ENCODE measurements at places on chromosomes 12 and 14.

DNA sequence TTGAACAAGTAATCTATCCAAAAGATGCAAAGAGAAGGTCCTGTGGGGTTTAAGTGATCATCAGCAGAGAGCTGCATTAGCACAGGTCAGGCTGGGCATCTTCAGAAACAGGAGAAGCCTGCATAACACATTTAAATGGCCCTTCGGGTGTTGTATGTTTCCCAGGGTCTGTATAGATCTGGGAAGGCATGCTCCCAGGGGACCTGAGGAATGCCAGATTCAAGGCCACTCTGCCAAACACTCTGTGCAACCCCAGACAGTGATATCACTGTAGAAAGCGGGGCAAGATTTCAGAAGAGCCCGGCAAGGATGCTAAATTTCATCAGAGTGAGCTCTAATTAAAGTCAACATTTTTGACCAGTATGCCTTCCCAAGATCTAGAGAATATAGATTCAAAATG is 92.9 kb downstream of the ARMH4 start:
- no peak for DNase-seq

DNA sequence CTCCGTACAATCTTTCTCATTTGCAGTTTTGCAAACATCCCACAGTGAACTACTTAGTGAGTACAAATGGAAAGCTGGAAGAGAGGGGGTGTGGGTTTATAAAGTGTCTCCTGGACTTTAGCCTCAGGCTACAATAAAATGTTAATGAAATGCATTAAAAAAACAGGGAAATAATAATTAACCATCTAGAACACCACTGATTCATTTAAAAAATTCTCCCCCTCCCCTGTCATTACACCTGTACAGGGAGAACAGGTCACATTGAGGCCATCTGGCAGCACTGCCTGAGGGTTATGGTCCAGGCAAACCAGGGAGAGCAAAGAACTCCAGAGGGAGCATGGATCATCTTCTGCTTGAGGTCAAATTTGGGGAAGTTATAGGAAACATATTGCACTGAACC is 96.3 kb downstream of the TSPAN8 start:
- DNase-seq = no peak

DNA sequence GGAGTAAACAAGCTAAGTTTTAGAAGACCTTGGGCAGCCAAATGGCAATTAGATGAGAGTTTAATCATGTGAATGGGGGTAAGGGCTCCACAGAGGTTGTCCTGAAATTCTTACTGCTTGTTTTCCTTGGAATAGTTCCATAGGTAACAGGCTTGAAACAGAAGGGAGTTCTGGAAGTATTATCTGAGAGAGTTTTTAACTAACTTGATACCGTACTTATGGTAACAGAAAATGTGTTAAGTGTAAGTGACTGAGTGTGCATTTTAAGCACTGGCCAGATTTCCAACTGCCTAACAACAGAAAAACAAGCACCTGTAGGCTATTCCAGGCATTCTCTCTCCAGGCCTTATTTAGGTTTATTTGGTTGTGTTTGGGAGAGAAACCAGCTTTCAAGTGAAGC is 414.6 kb upstream of the PDE3A start:
- DNase-seq = no peak

DNA sequence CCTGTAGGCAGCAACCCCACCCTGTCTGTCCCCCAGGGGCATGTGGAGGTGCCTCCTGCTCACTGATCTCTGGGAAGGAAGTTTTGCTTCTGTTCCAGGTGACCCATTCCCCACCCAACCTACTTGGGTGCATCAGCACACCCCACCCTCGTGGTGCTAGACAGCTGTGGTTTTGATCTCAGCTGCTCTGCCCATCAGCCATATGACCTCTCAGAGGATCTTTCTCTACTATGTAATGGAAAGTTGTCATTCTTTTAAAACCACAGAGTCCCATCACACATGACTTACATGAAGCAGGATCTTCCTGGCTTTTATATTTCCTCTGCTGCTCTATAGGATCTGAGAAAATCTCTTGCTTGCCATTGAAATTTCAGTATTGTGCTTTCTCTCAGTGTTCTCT is 13.5 kb upstream of the KRT82 start:
- DNase-seq = peak; percentile 34

DNA sequence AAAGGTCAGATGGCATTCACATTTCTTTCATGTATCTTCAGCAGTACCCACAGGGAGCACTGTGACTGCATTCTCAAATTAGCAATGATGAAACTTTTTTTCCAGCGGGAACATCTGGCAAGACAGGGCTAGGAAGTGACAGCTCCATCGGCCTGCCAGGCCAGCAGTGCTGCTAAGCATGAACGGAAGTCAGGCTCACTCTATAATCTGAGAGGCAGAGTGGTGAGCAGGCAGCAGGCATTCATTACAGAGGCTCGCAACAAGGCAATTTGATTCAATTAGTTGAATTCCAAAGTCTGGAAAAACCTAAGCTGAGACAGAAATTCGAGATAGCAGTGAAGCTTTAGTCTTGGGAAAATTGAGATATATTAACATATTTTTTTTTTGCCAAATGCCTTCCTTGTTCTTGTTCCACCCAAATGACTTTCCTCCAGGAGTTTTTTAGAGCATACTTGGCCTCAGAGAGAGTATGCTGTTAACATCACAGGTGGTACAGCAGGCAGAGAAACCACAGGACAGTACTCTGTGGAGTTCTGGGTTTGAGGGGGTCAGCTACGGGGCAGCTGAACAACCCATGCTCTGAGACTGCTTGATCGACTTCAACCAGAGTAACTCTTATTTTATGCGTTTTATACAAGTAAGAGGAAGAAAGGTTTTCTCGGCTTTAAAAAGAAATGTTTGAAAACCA is 414.9 kb downstream of the APAF1 start:
- no peak for DNase-seq

GRCh38 chr12:89977405-89978085 is 268.9 kb upstream of the ATP2B1 start:
- DNase-seq = peak; percentile 22

DNA sequence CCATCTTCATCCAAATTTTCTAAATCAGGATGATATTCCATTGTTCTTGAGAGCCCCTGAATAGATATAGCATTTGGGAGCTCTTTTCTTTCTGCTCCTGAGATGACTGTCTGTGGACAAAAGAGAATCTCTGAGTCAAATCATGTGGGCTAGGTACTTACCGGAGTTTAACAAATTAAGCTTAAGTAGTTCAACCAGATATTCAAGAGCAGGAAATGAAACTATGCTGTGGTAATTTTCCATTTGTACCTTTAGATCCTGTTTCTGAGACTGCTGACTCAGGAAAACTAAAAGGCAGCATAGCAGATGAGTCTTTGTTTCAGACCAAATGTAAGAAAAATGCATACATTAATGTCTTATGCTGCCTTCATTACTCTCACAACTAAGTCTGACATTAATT is at the start of gene CLEC7A:
Gene CLEC7A, minus strand, starts transcription at position 158 of the 400 bp plus-strand sequence. Its CDS starts 117 bp downstream, at position 41.
- DNase-seq = no peak

DNA sequence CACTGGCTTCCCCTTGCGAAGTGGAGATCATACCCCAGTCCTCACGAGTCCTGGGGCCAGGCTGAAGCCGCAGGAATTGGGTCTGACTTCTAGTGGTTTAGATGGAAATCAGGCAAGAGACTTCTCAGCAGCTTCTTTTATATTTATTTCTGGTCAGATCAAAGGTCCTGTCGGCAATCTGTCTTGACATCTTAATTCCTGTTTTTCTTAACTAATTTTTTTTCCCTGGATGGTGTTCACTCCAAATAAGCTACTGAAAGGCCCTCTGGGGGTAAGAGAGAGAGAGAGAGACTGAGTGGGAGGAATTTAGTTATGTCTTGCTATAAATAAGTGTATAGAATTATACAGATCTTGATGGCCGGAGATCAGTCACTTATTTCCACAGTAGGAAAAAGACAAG is 698.7 kb upstream of the TBX3 start:
- no peak for DNase-seq

DNA sequence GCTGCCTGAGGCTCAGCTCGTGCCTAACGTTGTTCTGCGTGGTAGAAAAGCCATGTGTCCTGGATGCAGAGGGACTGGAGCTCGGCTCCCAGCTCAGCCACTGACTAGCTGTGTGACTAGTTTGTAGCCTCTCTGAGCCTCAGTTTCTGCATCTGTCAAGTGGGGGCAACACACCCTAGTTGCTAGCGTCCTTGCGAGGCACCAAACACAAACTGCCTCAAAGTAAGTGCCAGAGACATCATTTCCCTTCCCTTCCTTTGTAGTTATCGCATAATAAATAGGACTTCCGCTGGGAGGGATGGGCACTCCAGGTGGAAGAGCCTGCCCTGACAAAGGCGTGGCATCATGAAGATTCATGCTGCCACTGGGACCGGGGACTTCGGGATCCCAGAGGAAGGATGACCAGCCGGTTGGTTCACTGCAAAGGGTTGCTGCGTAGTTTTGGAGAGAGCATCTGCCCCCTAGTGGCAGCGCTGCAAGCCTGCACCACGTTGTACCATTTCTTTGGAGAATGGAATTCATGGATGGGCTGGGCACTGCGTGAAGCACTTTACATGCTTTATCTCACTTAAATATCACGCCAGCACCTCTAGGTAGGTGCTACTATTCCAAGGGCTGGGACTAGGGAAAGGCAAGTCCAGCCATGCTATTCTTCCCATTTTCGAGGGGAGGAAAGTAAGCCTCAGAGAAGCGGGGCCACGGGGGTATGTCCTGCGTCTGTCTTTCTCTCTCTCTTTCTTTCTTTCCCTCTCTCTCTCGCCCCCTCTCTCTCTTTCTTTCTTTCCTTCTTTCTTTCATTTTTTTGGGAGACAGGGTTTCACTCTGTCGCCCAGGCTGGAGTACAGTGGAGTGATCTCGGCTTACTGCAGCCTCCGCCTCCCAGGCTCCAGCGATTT is 4.6 kb downstream of the CCDC197 start:
- peak; percentile 50 for DNase-seq

- DNase-seq = peak; percentile 20
Measured at GRCh38 chr12:4849115-4849541, 60.6 kb upstream of the KCNA1 start.
